ENCODE measurements at places on chromosomes 1 and 21. TPM values are rescaled to one million over a fixed set of nuclear protein-coding genes. Genes with fewer than 3 reads are reported as not detected.

The BCL2L15 gene
- 34.3 TPM for total RNA-seq

DNA sequence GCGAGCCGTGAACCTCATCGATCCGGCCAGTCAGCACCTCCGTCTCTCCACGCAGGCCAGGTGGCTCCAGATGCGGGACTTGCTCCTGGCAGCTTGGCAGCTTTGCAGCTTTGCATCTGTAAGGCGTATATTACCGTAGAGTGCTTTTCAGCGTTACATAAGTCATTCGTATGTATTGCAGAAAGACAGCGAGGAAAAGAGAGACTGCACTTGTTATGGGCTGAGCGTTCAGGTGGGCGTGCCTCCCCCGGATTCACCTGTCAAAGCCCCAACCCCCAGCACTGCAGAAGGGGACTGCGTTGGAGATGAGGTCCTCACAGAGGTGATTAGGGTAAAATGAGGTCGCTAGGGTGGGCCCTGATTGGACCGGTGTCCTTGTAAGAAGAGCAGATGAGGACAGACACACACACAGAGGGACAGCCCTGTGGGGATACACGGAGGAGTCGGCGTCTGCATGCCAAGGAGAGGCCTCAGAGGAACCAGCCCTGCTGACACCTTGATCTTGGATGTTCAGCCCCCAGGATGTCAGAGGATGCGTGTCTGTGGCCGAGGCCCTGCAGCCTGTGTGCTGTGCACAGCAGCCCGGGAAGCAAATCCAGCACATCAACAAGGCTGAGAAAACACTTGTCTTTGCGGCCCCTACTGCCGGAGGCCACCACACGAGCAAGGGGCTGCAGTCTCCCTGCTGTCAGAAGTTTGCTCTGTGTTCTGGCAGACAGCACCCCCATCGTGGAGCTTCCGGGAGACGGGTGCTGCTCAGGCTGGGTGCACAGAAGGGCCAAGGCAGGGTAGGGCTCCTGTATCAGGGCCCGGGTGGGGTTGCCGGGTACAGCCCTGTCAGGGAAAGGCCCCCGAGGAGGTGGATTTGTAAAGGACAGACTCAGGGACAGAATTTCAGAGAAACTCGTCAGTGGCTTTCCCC is 10.9 kb upstream of the AGPAT3 start:
- H3K4me1 ChIP-seq, result no peaks in the 10 kb centered on the region
- no peak overlapping the region for H3K27ac ChIP-seq
- H3K4me3 ChIP-seq, result no peak overlapping the region
- no peaks in the 10 kb centered on the region for H3K27me3 ChIP-seq

DNA sequence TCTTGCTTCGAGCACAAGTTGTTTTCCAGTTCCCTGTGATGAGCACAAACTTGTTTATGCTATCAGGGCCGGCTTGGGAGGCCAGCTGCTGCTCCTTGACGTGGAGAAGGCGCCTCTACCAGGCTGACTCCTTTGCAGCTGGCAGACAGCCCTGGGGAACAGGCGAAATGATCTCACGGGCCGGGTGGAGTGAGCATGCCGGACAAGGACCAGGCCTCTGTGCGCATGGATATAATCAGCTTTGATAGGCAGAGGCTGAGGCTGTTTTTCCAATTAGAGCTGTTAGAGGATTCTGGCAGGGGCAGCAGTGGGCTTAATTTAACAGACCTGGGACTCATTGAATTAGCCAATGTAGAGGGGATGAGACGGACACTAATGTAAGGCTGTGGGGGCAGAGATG is 38.9 kb downstream of the FAM163A start:
- H3K4me1 ChIP-seq, result no peaks in the 10 kb centered on the region
- H3K4me3 ChIP-seq, result no peak overlapping the region
- no peaks in the 10 kb centered on the region for H3K36me3 ChIP-seq
- H3K27me3 ChIP-seq, result no peaks in the 10 kb centered on the region
- no peak for DNase-seq
- no peak overlapping the region for H3K27ac ChIP-seq

The CLCC1 gene
- 32.1 TPM for total RNA-seq

The PGLYRP4 gene
- not detected for total RNA-seq
